ENCODE measurements at places on chromosomes 1 and 21. TPM values are rescaled to one million over a fixed set of nuclear protein-coding genes. Genes with fewer than 3 reads are reported as not detected.

- DNase-seq, result no peak
Observed at GRCh38 chr1:42105025-42105424, 48.2 kb upstream of the GUCA2B start.

The FLG2 gene
- total RNA-seq, result not detected

The NECAP2 gene
- total RNA-seq, result 12.1 TPM

DNA sequence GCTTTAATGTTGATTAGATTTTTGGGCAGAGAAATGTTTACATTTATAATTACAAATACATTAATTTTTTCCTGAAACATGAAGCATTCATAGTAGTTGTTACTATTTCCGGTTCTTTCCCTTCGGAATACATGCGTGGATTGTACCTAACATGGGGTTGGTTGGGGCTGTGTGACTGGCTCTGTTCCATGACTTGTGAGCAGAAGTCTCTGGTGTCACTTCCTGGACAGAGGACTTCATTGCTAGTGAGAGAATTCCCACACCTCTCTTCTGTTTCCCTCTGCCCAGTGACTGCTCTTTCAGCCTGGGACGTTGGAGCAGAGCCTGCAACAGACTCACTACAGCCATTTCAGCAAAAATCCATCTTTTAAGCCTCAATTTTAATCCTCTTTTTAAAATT, 231.4 kb downstream of the GRIK1 start:
- DNase-seq, result no peak

GRCh38 chr1:228276901-228277490, 69.2 kb downstream of the OBSCN start:
- no peak for DNase-seq

The FTCD gene
- 3.1 TPM for total RNA-seq

DNA sequence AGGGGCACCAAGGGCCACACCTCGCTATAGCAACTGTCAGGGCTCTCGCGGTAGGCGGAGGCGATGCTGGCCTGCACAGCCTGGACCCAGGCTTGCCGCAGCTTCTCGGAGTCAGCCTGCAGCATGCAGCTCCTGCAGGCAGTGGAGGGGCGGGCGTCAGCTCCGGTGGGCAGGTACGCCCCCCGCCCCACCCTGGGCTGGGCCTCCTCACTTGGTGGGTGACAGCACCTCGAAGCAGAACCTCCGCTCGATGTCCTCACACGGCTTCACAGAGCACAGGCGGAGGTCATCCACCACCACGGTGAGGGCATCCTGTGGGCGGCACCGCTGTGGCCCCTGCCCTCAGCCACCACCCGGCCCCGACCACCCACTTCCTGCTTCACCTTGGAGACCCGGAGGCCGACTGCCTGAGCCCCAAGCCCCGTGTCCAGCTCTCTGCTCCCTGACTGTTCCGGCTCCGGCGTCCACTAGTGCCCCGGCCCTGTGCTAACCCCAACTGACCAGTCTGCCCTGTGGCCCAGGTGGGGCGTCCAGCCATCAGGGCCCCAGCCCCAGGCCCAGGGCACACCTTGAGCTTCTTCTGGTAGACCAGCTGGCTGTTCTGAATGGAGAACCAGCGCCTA, 9.8 kb downstream of the ACAP3 start:
- no peak for DNase-seq

DNA sequence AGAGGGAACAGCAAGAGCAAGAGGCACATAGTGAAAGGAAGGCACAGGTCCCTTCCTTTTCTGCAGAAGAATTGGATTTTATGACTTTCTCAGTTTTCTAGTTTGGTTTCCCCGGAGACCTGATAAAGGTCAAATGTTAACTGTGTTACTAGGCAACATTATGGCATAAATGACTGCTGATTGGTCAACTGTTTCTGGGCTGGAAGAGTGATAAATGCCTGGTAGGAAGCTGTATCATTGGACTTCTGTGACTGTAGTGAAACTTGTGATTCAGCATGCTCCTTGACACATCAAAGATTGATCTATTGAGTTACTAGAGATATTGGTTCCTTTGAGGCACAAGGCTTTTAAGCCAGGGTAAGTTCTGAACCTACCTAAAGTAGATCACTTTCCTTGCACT, 55.7 kb downstream of the LRRC8C start:
- DNase-seq, result no peak

All from heart left ventricle (tissue), 16 donors.